ENCODE measurements at places on chromosomes 1 and 21.
A peak's percentile ranks its signal among the peaks of the same experiment; 100 is the strongest.

DNA sequence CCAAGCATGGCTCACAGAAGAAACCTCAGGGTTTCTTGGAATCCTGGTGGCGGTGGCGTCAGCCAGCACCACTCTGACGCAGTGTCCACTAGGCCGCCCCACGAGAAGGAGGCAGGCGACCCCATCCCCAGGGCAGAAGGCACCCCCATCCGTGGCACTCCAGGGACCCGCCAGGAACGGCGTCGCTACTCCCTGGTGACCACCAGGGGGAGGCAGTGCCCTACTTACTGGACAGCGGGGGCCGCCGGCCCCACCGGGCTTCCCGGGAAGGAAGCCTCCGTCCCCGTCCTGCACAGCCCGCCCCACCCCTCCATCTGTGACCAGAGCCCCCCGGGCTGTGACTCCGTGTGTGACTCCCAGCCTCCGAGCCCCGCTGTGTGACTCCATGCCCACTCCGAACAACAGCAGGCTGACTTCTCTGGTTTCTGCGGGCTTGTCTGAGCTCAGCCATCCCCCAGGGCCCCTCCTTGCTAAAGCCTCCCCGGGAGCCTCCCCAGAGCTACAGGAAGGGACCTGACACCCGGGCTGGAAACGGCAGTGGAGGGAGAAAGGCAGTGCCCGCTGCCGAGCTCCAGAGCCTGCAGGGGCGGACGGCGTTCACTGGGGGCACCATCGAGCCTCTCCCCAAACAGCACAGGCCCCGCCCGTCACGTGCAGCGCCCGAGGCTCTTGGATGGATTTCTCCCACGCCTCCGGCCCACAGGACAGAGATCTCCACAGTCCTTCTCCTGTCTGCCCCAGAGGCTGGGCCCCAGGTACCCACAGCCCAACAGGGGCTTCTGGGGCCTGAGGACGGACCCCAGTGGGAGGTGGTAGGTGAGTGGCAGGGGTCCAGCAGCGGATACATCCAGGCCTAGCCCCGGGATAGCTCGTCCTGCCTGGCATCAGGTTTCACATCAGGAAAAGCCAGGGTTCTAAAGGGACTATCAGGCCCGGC lies 21.1 kb downstream of the KIF17 start:
- DNase-seq, result peak; percentile 74

DNA sequence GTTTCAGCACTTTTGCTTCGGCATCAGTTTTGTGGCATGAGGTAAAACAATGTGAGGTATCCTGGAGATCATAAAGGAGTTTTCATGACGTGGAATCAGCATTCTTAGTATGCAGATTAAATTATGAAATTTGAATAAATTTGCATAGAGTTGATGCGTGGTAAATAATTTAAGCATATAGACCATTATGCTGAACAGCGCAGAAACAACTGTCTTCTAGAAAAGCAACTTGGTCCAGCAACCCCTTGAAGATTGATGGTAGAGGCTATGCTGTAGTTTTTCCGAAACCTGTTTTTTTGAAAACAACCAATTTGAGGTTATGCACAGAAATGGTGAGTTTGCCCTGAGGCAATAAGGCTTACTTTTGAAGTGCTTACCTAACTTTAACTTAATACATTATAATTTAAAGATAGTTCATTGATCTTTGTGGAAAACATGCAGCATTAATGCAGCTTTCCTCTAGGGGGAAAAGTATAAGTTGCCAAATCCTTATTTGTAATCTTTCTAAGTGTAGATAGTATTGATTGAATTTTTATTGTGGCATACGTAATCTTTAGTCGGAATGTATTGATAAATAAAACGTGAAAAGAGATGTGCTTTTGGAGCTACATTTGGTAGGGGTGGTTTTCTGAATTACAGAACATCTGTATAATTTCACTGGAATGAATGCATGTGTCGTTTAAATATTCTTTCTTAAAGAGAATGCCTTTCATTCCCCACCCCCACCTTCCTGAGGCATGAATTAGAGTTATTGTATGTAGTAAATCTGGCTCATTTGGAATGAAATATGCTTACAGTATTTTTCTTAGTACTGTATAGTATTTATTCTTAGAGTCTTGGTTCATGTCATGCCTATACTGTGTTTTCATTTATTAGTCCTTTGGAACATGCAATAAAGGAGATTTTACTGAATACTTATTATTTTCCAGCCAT lies 3.8 kb downstream of the PRDM2 start:
- no peak for DNase-seq

GRCh38 chr1:85065550-85065949 lies 17.2 kb upstream of the MCOLN3 start:
- DNase-seq, result no peak

GRCh38 chr1:157084720-157085119 lies 14.9 kb downstream of the ETV3L start:
- no peak for DNase-seq

DNA sequence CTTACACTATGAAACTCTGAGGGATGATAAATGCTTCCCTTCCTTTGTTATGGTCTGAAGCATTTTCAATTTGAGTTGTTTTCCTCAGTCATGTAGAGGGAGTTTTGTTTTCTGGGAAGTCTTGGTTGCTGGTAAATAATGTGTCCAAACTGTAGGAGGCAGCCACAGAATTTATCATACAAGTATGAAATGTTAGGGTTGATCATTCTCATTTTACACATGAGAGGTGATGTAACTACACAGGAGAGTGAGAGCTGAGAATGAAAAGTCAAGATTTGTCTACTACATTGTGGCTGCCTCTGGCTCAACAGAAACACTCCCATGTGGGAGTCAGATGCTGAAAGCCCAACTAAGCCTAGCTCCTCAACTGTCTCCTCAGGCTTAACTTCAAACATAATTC lies 182.5 kb upstream of the SGIP1 start:
- DNase-seq, result peak; percentile 48

DNA sequence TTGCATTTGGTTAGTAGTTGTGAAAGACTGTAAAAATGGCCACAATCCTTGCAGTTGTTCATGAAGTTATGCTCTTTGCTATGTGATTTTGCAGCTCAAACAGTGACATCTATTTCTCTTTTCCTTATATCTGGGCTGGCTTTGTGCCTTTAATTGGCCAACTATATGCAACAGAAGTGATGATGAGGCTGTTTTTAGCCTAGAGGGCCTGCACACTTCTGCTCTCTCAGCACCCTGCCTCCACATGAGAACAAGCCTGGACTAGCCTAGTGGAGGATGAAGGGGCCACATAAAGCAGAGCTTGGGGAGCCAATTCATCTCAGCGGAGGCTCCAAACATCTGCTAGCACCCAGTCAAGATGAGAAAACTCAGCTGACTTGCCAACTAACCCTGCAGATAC lies 339.8 kb downstream of the OMA1 start:
- DNase-seq, result no peak

DNA sequence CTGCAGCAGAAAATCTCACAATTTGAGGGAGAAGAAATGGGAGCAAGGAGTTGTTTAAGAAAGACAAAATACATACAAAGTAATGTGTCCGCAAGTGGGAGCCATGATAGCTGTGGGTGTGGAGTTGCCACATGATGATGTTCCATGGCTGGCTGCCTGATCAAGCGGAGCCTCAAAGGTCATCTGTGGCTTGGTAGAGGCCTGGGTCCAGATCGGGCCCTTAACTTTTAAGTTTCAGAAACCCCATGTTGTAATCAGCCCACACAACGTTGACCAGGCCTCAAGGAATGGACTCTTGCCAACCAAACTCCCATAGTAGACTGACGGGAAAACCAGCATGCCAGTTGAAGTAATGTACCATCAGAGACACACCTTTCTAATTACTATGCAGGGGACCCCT lies 64.7 kb upstream of the ANGPTL1 start:
- DNase-seq, result no peak

DNA sequence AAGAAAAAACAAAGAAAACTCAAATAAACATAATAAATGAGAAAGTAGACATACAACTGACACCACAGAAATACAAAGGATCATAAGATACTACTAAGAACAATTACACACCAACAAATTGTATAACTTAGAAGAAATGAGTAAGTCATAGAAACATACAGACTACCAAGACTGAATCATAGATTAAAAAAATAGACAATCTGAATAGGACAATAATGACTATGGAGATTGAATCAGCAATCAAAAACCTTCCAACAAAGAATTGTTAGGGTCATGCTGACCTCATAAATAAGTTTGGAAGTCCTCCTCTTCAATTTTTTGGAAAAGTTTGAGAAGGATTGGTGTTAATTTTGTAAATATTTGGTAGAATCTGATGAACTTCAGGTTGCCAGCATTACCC lies 159.0 kb downstream of the PTBP2 start:
- DNase-seq, result no peak

DNA sequence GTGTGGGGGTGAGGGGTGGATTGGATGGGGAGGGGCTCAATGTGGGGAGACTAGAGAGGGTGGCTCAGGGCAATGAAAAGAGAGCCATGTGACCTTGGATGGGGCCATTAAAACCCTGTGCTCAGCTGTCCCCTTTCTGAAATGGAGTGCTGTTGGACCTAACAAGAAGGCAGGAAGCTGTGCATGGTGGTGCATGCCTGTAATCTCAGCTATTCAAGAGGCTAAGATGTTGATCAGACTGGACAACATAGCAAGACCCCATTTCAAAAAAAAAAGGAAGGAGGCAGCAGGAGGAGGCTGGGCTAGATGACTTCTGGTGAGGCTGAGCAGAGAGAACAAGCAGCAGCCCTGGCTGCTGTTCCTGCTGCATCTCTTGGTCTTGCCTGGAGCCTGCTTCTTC lies 7.0 kb downstream of the OPRD1 start:
- no peak for DNase-seq

GRCh38 chr1:71037066-71037465 lies 10.6 kb downstream of the PTGER3 start:
- no peak for DNase-seq

GRCh38 chr1:23561813-23562100 lies 2.5 kb upstream of the ID3 start:
- no peak for DNase-seq

GRCh38 chr1:76012341-76013205 lies 62.0 kb upstream of the ST6GALNAC3 start:
- DNase-seq, result no peak

- DNase-seq, result no peak
Measured at GRCh38 chr1:37498872-37499617, 15.5 kb downstream of the MEAF6 start.

DNA sequence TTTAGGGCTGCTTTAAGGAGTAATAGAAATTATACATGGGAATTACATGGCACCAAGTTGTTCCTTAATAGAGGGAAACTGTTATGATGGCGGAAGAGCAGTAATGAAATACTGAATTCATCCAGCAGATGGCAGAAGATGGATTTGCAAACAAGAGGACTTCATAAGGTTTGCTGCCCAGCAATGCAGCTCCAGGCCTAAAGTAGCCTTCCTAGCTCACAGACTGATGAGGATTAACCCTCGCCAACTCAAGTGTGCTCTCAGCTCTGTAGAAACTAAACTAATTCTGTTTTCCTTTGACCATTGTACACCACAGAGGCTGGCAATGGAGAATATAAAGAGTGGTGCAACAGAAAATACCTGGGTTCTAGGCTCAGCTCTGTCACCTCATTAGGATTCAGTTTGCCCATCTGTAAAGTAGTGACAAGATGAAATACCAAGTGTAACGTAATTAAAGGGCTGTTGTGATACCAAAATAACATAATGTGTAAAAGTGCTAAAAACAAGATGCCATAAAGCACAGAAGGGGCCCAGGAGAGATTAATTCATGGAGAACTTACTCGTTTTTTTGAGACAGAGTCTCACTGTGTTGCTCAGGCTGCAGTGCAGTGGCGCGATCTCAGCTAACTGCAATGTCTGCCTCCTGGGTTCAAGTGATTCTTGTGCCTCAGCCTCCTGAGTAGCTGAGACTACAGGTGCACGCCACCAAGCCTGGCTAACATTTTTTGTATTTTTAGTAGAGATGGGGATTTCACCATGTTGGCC lies 102.4 kb upstream of the SERBP1 start:
- no peak for DNase-seq

- DNase-seq, result peak; percentile 75
Measured at GRCh38 chr1:114979278-114979891, 50.2 kb upstream of the TSHB start.

GRCh38 chr1:201190624-201191051 lies at the start of gene IGFN1:
Gene IGFN1, plus strand, starts transcription at chr1:201190824. Its CDS starts 2,470 bp downstream, at chr1:201193294.
- no peak for DNase-seq

DNA sequence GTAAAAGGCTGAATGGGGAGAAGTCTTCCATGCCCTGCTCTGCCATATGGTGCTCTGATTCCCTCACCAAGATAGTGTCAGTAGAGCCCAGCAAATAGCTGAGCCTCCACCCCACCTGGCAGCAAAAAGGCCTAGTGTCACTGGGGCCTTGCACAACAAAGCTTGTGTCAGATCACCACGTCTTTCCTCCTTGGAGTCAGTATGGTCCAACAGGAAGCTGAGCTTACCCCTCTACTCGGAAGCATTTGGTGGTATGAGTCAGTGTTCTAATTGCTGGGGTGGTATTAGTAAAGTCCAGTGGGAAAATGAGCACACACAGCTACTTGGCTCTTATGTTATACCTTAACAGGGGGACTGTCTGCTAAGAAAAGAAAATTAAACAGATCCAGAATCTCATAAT lies 18.7 kb upstream of the RRP15 start:
- no peak for DNase-seq

- no peak for DNase-seq
Measured at GRCh38 chr1:172308577-172308976, 111.9 kb upstream of the C1orf105 start.

DNA sequence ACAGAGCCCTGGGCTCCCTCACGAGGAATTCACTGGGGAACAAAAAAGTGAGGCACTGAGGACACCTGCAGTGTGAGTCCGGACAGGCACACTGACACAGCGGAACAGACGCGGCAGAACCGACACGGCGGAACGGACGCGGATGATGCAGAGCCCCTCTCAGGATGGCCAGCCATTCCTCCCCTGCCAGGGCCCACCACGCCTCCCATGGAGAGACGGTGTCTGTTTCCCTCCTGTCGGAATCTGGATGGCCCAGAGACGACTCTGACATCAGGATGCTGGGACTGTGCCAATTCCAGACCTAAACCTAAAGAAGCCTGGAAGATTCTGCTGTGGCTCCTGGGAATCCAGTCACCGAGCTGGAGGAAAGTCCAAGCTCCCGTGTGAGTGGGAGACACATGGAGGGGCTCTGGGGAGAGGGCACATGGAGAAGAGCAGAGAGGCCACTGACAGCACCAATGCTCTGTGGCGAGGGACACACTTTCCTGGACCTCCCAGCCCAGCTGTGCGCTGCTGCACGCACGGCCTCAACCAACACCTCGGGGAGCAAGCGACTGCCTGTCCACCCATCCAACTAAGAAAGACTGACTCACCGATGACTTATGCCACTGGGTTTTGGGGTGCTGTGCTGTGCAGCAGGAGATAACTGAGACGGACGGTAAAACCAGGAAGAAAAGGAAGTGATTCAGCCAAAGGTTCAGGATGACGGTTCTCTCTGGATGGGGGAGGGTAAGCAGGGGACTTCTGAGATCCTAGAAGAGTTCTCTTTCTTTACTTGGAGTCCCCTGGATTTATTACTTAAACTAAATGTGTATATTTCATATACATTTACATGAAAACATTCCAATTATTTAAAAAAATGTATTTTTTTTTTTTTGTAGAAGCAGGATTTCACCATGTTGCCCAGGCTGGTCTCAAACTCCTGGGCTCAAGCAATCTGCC lies 23.3 kb downstream of the ZBTB17 start:
- DNase-seq, result peak; percentile 43

GRCh38 chr1:234997896-234998741 lies 130.5 kb downstream of the TOMM20 start:
- no peak for DNase-seq
